ENCODE measurements at places on chromosomes 6 and 20. TPM values are rescaled to one million over a fixed set of nuclear protein-coding genes. Genes with fewer than 3 reads are reported as not detected.

DNA sequence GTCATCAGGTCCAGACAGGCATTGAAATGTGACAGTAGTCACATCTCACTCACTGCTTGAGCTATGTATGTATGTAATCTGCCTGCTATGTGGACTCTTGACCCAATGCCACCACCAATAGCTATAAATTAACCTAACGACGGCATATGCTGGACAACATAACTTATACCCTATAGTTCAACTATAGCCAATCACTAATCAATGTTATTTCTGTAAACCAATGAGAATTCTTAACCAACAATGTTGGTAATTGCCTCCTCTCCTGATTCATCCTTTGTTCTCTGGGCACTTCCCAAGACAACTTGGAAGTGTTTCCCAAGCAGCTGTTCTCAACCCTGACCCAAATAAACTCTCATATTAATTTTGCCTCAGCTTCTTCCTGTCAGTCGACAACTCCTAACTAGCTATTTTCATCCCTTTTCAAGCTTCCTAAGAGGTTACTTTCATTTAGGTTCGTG is 24.1 kb upstream of the SERPINB1 start:
- no peak for DNase-seq

DNA sequence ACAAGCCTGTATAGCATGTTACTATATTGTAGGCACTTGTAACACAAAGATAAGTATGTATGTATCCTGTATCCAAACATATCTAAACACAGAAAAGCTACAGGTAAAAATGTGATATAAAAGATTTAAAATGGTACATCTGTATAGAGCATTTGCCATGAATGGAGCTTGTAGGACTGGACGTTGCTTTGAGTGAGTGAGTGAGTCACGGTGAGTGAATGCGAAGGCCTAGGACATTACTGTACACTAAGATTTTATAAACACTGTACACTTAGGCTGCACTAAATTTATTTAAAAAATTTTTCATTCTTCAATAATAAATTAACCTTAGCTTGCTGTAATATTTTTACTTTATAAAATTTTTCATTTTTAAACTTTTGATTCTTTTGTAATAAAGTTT is 136.9 kb downstream of the NKAIN2 start:
- DNase-seq = no peak

DNA sequence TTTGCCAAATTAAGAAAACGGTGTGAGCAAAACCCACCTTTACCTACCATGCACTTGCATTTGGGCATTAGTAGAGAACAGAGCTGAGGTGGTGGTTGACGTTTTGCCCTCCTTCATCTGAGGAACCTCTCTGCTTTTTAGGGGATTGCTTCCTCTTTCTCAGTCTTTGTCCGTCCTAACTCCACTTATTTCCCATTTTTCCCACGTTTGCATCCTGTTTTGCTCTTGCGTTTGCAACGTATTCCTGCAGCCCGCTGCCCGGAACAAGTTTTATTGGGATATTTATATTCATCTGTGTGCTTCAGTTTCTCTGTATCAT is 374 bp upstream of the SERINC1 start:
- no peak for DNase-seq

GRCh38 chr6:150658421-150658820 is 58.7 kb downstream of the PLEKHG1 start:
- DNase-seq = no peak

Gene DUSP15
- 0.27 TPM for total RNA-seq

Gene FAM83B
- 39.4 TPM for total RNA-seq

Gene KHDC1L
- total RNA-seq = not detected

Gene DACT2
- 1.9 TPM for total RNA-seq
